ENCODE measurements at places on chromosomes 6 and 20.

DNA sequence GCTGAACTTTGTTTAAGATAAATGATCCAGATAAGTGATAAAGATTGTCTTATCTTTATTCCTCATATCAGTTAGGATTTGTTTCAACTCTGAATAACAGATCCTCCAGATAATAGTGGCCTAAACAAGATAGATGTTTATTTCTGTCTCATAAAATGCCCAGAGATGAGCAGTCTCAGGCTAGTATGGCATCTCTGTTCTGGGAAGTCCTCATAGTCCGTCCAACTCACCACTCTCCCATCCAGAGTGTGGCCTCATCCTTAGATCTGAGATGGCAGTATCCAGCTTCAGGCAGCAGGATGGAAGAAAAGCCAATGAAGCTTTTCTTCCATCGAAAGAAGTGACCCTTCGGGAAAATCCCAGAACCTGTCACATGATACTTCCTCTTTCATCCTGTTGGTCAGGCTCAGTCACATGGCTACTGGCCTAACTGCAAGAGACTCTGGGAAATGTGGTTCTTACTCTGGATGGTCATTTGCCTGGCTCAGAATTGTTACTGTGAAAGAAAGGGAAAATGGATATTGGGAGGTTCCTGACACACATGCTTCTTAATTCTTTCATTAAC is 29.4 kb upstream of the TAGAP start:
- no peak for DNase-seq

DNA sequence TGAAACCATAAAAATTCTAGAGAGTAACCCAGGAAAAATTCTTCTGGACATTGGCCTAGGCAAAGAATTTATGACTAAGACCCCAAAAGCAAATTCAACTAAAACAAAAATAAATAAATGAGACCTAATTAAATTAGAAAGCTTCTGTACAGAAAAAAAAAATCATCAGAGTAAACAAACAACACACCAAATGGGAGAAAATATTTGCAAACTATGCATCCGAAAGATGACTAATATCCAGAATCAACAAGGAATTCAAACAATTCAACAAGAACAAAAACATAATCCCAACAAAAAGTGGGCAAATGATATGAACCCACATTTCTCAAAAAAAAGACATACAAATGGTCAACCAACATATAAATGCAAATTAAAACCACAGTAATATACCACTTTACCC is 242.6 kb upstream of the CDYL start:
- no peak for DNase-seq

DNA sequence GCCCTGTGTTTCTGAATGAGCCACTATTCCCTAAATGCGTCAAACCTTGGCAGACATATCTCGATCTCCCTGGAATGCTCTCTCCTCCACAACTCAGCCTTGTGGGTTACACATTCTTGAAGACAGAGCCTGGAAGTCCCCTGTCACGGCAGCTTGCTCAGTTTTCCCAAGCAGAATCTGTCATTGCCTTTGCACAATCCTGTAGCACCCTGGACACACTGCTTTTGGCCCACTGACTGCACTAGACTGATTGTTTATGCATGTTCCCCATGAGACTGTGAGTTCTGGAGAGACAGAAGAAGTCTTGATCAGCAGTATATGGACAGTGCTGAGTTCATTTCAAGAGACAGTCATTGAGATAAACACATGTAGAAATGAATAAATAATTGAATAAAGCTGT is 406.7 kb downstream of the CD83 start:
- DNase-seq: no peak

DNA sequence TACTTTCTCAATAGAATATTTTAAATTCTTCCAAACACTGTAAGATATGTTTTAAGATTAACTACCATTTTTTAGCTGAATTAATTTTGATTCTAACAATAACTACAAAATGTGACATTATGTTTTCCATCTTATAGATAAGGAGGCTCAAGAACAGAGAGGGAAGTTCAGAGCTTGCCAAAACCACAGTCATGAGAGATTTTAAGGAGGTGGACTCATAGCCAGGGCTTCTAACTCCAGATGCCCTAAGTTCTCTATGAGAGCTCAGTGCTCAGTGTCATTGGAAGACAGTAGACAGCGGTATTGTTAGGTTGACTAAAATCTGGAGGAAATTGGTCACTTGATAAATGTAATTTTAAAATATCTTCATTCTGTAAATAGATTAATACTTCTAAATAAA is 144.2 kb downstream of the PACRG start:
- DNase-seq: no peak

- DNase-seq: no peak
Observed at GRCh38 chr6:68192988-68193387, 442.1 kb upstream of the ADGRB3 start.

- no peak for DNase-seq
Observed at GRCh38 chr6:15264902-15265761, 19.3 kb downstream of the JARID2 start.

DNA sequence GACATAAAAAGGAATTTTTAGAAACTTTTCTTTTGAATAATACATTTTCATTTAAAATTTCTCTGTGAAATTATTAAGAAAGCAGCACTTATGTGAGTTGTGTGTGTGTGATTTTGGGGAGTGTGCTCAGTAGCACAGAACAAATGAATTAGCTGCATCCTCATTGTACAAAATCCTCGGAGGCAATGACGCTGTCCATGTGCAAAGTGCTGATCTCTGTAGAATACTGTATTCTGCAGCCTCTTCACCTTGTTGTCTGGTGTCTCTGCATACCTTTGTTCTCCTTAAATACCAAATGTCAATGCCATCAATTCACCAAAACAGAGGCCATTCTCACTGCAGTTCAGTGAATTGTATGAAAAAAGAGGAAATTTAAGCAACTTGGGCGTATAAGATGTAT is 838.4 kb downstream of the QKI start:
- DNase-seq: no peak

GRCh38 chr6:53458105-53458866 is 86.6 kb downstream of the GCLC start:
- no peak for DNase-seq

DNA sequence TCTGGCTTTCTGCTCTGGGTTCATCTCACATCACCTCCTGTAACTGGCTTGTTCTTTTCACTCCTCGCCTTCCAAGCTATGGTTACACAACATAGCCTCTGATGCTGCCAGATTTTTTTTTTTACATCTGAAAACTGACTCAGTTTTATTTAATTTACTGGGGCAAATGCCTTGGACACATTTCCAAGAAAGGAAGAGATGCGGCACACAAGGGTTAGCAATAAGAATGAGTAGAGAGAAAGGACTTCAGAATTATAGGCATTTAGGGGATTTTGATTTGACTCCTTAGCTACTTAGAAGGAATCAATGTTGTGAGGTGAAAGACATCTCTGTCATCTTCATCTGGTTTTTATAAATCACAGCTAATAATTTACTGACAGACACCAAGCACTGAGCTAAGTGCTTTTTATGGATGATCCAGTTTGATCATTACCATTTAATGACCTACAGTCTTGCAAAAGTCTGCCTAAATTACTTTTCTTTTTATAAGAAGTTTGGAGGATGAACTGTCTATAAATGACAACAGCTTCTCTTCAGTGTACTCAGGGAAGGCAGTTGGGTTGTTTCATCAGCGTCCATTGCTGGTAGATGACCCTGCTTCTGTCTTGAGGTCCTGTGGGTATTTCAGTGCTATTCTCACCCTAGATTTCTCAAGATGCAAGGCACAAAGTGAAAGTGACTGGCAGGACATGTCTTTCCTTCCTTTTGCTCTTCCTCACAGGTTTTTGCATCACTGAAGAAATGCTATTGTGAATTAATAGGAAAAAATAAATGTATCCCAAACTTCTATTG is 31.1 kb downstream of the LAMA4 start:
- DNase-seq: no peak

- no peak for DNase-seq
Observed at GRCh38 chr20:1706079-1706478, 48.5 kb upstream of the SIRPG start.

DNA sequence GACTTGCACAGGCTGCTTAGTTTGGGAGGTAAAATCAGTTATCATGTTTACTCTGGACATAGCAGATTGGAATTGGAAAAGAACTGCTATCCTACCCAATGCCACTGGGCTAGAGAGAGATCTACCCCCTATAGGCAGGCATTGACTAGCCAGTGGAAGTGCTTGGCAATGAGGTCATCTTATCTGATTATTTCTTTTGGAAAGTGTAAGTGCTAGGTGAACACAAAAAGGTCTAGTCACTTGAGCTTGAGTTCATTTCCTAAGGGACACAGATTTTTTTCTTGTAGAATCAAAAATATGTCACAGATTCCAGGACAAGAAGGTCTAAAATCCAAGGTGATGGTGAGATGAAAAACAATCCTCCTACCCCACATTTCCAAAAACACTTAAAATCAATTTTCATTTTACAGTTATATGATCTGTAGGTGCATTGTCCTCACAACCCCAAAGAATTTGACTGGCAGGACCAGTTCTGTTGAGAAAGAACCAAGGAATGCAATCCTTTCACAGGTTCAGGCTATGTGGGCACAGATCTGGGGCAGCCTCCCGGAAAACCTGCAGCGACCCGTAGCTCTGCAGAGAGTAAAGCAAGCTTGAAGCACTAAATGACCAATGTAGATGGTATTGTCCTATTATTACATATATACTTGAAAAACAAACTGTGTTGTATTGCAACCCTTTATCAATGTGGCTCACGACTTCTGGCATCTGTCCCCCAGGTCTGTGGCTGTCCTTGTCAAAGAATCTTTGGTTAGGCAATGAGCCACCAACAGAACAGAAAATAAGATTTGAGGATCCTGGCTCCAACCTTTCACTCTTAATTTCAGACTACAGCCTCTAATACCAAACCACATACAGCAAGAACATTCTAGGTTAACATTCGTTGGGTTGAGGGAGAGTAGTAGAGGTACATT is 67.3 kb upstream of the ADTRP start:
- DNase-seq: no peak

- no peak for DNase-seq
Observed at GRCh38 chr6:44649365-44650025, 262.0 kb downstream of the CDC5L start.

- no peak for DNase-seq
Observed at GRCh38 chr6:159745081-159745480, 16.8 kb upstream of the ACAT2 start.

DNA sequence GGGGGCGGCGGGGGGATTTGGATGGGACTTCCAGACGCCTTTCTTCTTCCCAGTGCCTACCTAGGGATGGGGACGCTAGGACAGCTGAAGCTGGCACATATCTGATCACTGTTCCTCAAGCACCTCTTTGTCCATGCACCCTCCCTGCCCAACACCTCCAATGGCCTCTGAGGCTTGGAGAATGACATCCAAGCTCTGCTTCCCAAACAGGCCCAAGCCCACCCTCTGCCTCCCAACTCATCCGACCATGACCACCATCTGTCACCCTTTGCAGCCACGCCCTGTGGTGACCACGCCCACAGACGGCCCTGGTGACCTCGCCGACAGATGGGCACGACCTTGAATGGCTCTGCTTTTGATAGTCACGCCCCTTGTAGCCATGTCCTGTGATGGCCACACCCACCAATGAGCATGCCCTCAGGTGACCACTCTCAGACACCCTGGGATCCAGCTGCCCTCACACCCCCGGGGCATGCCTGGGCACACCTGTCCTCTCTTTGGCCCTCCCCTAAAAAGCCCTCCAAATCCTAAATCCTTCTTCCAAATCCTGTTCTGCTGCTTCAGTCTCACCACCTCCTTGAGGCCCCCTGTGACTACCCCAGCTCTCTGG is 51.0 kb downstream of the SSR1 start:
- DNase-seq: no peak

GRCh38 chr6:167691533-167692312 is 135.0 kb upstream of the AFDN start:
- no peak for DNase-seq

GRCh38 chr20:536426-537010 is 7.1 kb downstream of the CSNK2A1 start:
- DNase-seq: no peak

GRCh38 chr20:24403406-24403805 is 66.0 kb upstream of the SYNDIG1 start:
- no peak for DNase-seq

DNA sequence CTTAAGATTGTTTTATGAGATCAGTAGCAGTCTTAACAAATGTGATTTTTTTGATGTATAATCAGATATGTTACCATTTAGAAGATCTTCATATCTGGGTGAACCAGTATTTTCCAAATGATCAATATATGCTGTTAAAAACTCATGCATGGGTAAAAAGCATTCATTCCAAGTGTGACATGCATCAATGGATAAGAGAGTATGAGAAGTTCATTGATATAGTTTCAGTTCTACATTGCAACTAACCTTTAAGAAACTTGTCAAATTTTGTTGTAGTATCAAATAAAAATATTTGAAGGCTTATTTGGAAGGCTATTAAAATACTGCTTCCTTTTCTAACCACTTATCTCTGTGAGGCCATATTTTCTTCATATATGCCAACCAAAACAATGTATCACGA is 117.7 kb downstream of the FIG4 start:
- no peak for DNase-seq

DNA sequence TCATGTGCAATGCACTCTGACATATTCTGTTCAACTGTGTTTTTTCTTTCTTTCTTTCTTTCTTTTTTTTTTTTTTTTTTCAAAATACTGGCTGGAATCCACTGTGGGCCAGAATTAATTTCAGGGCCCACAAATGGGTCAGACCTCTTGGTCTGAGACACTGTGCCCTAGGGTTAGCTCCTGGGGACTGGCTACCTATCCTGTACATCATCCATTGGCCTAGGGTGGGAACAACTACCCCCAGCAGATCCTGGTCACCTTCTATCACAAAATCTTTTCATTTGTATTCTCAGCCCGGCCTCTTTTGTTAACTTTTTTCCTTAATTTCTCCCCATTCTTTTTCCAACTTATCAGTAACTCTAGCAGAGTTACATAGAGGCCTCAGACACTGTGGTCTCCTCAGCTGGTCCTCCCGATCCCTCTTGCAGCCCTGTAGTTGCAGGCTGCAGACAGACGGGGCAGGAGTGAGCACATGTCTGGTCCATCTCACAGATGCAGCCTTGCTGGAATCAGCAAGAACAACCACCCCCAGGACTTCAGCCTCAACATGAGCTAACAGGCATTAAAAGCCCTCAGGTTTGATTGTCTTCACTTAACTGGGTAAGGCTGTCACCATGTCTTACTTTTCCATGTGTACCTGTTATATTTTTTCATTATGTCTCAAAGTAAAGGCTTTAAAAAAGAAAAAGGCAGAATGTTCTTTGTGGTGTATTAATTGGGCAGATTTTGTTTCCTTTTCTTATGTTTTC is 41.3 kb downstream of the TXLNB start:
- peak; percentile 55 for DNase-seq

- DNase-seq: no peak
Observed at GRCh38 chr6:10621847-10622246, 72.6 kb downstream of the C6orf52 start.

- DNase-seq: no peak
Observed at GRCh38 chr6:64334636-64335035, 699.0 kb downstream of the PHF3 start.

GRCh38 chr6:13418844-13419243 is 68.6 kb downstream of the GFOD1 start:
- DNase-seq: no peak

GRCh38 chr6:13012296-13012695 is 295.7 kb downstream of the PHACTR1 start:
- DNase-seq: no peak
